GM04503 (cell line): ENCODE measurements at places on chromosomes 13 and 19.
A peak's percentile ranks its signal among the peaks of the same experiment; 100 is the strongest.

- no peak for DNase-seq
These were observed 110.8 kb downstream of the ESD start for GRCh38 chr13:46686171-46686570.

DNA sequence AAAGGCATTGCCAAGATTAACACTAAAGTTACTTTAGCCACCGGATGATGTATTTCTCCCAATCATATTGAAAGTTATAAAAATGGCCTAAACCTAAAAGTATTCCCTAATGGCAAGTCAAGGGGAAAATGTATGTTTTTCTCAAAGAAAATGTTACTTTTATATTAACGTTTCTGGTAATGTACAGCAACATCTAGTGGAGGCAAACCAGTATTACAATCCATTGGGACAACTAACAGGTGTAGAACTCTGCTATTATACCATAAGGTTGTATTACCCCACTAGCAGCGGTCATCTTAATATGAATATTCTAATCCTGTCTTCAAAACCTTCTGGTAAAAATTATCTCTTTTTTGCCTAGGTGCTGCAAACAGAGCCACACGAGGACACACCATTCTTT lies 69.2 kb downstream of the ZNF100 start:
- DNase-seq = peak; percentile 0

DNA sequence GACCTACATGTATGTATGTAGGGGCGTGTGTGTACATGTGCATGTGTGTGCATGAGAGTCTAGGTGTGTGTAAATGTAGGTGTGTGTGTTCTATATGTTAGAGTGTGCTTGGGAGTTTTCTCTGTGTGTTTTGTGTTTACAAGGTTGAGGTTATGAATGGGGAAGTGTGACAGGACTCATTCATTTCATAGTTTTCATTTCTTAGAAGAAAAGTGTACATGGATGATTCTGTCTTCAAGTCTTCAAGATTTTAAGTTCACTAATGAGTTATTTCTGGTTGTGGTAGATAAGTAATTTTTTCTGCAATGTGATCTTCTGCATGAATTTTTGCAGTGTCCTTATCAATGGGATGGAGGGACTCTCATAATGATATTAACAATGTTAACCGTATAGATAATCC lies 118.2 kb upstream of the SLC10A2 start:
- no peak for DNase-seq

DNA sequence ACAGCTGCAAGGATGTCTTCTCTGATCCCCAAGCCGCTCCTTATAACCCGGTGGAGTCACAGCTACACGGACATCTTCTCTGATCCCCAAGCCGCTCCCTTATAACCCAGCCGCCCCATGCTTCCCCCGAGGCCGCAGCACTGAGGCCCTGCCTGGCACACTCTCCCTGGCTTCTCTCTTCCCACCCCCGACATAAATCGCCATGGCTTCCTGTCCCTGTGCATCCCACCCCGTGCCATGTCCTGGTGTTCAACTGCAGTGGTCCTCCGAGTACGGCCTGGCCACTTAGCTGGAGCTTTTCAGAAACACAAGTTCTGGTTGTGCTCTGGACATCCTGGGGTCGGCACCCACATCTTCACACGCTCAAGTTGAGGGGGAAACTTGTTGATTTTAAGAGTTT lies 60.4 kb downstream of the RASA3 start:
- no peak for DNase-seq

- no peak for DNase-seq
These were observed 5.1 kb downstream of the UTP14C start for GRCh38 chr13:52029569-52029968.

DNA sequence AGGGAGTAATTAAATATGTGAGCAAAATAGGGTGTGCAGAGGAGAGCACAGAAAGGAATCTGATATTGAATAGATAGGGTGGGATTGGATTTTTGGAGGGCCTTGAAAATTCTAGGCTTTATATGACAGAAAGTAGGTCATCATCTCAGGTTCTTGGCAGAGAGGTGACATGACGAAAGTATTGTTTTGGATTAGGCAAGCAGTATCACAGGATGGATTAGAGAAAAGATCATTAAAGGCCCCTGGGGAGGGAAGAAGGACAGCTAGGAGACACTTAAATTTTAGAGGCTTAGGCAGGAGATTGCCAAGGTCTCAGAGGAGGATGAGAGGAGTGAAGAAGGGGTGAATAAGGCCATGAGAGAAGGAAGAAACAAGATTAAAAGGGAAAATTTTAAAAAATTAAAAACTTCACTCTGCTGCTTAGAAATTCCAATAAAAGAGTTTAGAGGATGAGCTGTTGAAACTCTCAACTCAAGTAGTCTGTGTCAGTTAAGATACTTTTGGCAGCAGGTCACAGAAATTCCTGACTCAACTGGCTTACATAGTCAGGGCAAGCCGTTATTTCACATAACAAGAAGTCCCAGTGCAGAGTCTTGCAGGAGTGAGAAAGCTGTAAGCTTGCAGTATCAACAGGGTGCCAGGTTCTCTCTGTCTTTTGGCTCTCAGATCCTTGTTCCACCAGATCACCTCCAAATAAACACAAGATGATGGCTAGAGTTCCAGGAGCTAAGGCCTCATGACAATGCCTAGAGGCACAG lies 8.8 kb downstream of the GPC6 start:
- DNase-seq = peak; percentile 66

- no peak for DNase-seq
These were observed 115.2 kb upstream of the SOX21 start for GRCh38 chr13:94827566-94827965.

GRCh38 chr19:51439021-51439465 lies 19.2 kb downstream of the SIGLEC8 start:
- no peak for DNase-seq

DNA sequence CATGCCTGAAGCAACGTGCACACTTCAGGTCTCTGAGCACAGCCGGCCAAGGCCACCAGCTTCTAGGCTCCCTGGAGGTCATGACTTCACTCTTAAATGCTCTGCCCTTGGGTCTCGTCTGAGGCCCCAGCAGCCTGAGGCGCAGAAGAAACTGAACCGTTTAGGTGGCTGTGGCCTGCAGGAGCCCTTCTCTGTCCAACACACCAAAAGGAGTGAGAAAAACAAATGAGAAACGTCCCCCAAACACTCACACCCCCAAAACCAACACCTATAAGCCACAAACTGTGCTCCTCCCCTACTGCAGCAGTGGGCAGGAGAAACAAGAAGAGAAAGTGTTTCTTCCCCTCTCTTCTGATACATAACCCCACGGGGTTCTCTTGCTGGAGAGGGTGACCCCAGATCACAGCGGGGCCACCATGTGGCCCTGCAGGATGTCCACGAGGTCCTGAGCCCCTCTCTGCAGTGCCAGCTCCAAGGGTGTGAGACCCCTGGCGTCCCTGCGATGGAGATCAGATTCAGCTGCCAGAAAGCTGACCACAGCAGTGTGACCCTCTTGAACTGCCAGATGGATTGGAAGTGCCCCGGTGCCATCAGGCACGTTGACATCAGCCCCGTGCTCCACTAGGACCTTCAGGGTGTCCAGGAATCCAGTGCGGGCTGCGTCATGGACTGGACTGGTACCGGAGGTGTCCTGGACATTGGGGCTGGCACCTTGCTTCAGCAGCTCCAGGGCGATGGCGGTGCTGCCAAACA lies 1.0 kb upstream of the KRI1 start:
- no peak for DNase-seq

- no peak for DNase-seq
These were observed 53.0 kb upstream of the GPC6 start for GRCh38 chr13:93173654-93174053.

DNA sequence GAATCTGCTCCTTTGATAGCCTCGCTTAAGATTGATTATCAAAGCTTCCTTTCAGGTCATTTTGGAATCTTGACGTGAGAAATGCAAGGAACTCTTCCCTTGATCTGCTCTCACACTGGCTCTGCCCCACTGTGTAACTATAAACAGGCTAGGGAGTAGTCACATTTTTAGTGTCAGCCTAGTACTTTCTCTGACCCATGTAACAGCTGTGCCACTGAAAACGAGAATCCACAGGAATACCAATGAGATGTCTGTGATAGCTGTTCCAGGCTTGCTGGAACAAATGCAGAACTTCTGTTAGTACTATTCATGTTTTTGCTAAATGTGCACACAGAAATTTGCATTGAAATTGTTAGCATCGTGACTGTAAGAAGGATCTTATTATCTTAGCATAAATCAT lies 221.3 kb downstream of the MYO16 start:
- DNase-seq = no peak

DNA sequence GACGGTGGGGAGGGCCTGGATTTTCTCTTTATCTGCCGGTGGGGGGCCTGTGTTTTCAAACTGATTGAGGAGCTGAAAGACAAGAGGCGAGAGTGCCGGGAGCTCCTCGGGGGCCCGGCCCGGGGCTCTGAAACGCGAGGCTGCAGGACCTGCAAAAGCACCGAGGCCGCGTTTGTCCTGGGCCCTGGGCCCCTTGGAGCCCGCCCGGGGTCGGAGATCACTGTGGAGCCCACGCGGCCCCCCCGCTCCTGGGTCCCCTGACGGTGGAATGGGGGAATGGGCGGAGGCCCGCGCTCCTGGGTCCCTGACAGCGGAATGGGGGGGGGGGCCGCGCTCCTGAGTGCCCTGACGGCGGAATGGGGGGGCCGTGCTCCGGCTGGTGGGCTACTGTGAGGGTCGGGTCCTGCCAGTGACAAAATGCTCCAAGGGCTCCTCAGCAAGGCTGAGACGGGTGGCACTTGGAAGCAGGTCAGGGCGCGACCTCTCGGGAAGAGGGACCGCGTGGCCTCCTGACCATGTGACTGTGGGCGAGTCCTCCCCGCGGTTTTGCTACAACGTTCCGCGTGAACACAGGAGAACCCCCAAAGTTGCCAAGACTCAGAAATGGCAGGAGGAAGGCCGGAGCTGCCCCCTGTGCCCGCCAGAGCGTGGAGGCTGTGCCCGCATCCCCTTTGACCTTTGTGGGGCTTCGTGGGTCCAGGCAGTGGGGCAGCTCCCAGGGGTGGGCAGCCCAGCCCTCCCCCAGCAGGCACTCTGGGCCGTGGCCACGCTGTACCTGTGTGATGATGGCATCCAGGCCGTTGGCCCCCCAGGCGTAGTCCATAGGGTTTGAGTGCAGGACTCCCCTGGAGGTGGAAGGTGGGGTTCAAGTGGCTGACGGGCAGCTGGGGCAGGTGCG lies 9.5 kb downstream of the FGF22 start:
- no peak for DNase-seq

DNA sequence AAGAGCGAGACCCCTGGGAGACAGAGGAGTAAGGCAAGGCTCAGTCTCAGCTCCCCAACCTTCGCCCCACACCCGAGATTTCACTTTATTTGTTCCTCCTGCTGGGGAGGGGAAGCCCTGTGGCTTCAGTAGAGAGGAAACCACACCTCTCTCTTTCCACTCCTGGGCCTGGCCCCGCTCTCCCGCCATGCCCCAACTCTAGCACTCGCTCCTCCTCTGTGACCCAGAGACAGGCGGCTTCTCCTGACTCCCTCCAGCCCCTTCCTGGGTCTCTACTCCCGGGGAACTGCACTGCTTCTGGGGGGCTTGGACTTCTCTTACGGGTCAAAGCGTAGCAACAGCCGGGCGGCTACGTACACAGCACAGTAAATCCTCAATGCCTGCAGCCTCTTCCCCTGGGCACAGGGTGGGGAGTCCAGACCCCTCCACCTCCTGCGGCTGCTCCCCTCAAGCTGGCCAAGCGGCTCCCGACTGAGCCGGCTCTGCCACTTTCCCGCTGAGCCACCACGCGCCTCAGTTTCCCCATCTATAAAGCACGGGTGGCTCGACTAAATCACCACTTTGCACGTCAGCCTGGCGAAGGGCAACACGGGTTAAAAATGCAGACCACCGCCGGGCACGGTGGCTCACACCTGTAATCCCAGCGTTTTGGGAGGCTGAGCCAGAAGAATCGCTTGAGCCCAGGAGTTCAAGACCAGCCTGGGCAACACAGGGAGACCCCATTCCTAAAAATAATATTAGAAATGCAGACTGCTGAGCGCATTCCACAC lies 1.4 kb downstream of the RNF126 start:
- no peak for DNase-seq

DNA sequence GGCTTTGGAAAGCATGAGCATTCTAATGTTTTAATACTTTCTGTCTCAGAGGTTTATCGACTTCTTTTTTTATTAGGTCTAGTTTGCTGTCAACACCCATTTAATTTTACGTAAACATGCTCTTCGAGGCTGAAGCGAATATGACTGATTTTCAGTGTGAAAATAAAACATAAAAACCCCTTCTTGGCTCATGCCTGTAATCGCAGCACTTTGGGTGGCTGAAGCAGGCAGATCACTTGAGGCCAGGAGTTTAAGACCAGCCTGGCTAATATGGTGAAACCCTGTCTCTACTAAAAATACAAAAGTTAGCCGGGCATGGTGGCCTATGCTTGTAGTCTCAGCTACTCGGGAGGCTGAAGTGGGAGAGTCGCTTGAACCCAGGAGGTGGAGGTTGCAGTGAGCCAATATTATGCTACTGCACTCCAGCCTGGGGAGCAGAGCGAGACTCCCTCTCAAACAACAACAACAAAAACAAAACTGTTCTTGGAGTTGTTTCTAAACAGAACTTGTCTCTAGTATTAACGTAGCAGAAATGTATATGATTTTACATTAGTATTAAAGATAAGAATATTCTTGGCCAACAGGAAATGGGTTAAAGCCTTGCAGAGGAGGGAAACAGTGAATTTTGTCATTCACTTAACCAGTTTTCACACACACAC lies 7.1 kb upstream of the IGFL3 start:
- DNase-seq = no peak

GRCh38 chr13:105655046-105655445 lies 880.4 kb downstream of the EFNB2 start:
- DNase-seq = peak; percentile 1

- DNase-seq = no peak
These were observed 99.0 kb upstream of the HTR2A start for GRCh38 chr13:46995874-46996273.

GRCh38 chr19:41792513-41793413 lies 3.6 kb upstream of the CEACAM3 start:
- DNase-seq = peak; percentile 37

DNA sequence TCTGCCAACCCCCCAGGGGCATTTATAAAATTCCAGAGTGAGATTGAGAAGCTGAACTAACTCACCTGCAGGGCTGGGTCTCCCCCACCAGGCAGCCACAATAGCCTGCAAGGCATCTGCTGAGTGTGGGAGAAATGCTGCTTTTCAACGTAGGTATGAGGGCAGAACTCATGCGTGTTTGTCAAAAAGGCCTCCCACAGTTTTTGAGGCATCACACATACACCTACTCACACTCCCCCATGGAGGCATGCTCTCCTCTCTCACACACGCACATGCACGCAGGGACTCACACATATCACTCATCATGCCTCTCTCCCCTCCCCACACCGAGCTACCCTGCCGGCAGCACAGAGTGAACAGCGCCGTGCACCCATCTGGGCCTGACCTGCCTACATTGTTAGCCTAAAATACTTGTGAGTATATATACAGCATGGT lies 390.5 kb downstream of the FGF9 start:
- DNase-seq = no peak
